ENCODE measurements at places on chromosomes 6 and 20.

GRCh38 chr6:126180585-126180984, 159.3 kb upstream of the CENPW start:
- DNase-seq = no peak

DNA sequence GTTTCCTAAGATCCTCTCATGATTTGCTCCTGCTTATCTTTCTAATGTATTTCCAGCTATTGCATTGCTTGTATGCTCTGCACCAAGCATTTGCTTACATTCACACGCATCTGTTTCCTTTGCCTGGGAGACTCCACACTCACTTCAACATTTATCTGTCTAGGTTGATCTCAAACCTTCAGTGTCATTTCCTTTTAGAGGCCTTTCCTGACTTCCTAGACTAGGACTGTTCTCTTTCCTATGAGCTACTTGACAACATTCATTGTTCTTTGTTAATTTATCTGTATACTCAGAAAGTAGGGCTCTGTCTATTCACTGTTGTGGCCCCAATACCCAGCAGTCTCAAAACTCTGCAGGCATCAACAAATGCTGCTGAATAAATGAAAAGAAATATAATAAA, 84.4 kb downstream of the WASF1 start:
- DNase-seq = no peak

DNA sequence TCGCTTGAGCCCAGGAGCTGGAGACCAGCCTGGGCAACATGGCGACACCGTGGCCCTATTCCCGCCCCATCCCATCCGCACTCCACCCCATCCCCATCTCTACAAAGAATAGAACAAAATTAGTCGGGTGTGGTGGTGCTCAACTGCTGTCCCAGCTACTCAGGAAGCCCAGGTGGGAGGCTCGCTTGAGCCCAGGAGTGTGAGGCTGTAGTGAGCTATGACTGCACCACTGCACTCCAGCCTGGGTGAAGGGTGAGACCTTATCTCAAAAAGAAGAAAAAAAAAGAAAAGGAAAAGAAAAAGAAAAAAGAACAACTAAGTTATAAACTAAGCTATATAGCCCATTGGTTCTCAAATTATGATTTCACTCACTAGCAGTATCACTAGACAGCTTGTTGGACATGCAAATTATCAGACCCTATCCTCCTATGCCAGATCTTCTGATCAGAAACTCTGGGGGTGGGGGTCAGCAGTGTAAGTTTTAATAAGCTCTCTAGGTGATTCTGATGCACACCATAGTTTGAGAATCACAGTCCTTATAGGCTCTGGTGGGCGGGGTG, 491 bp upstream of the ITCH start:
- no peak for DNase-seq

DNA sequence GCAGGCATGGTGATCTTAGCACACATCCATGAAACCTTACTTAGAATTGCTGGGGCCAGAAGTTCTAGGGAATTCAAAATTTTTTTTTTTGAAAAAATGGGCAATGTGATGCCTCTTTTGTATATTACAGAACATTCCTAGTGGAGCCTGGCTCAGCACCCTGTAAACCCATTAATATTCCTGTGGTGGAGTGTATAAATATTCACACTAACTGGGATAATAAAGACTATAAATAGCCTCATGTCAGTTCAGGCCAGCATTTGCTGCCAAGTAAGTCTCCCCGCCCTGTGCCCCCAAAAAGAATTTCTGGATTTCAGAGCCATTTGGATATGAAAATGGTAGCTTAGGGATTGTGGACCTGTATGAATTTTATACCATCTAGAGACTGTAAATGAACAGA, 14.8 kb downstream of the BANF2 start:
- no peak for DNase-seq

GRCh38 chr20:5316188-5317158, at the start of gene PROKR2:
TSS of gene PROKR2 (minus strand) at chr20:5316954. CDS start at chr20:5314369, 2,585 bp downstream.
- no peak for DNase-seq

DNA sequence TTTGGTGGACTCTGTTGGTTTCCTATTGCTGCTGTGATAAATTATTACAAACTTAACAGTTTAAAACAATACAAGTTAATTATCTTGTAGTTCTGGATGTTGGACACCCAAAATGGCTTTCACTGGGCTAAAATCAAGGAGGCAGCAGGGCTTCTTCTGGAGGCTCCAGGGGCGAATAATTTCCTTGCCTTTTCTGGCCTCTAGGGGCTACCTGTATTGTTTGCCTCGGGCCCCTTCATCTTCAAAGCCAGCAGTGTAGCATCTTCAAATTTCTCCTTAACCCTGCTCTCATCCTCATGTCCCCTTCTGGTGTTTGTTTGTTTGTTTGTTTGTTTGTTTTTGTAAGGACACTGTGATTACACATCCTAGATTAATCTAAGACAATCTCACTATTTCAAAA, 60.5 kb upstream of the ANKEF1 start:
- DNase-seq = no peak

DNA sequence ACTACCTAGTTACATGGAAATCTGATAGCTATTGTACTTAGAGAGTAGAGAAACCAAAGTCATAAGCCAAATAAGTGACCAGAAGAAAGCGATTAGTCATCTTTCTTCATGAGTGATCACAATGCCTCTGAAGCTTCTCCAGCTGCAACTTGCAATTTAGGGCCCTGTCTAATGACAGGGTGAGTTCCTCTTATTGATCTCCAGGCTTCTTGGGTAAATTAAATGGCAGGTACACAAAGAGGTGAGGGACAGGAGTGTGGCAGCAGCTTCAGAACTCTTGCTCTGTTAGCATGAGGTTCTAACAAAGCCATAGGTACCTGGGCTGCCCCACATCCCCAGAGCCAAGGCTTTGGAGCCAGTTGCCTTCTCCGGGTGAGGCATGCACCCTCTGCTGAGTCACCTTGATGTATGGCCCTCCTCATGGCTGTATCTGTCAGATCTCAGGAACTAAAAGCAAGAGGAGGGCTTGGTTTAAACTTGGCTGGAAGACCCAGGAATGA, 60.8 kb downstream of the PRDM1 start:
- no peak for DNase-seq

GRCh38 chr6:150145830-150146229, 3.0 kb downstream of the PPP1R14C start:
- DNase-seq = no peak

DNA sequence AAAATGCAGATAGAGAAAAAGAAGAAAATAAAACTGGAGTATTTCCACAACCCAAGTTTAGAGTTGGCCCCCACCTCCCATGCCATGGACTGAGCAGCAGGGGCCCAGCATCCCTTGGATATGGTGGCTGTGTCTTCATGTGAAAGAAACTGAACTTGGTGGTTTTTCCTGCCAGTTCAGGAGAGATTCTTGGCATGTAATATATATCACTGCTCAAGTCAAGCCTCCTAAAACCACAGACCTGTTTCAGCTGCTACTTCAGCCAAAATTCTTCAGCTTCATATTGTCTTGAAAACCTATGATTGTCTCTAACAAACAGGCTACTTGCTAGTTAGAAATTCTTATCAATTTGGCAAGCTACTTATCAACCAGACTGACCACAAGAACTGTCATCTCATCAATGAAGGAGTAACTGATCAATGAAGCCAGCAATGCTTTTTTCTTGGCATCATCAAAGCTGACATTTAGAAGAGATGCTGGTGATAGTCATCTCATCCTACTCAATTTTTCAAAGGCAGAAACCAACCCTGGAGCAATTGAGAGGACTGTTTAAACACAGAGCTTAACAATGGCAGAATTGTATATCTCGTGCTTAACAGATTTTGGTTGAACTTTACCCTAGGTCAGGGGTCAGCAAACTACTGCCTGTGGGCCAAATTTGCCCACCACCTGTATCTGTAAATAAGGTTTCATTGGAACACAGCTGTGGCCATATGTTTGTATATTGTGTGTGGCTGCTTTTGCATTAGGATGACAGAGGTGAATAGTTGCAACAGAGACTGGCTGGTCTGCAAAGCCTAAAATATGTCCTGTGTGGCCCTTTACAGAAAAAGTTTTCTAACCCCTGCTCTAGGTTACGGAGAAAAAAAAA, 10.4 kb upstream of the NOL7 start:
- no peak for DNase-seq

GRCh38 chr6:87093651-87094050, 1.3 kb downstream of the CGA start:
- no peak for DNase-seq

- DNase-seq = no peak
These were observed 114.8 kb downstream of the SCML4 start for GRCh38 chr6:107709341-107709740.

DNA sequence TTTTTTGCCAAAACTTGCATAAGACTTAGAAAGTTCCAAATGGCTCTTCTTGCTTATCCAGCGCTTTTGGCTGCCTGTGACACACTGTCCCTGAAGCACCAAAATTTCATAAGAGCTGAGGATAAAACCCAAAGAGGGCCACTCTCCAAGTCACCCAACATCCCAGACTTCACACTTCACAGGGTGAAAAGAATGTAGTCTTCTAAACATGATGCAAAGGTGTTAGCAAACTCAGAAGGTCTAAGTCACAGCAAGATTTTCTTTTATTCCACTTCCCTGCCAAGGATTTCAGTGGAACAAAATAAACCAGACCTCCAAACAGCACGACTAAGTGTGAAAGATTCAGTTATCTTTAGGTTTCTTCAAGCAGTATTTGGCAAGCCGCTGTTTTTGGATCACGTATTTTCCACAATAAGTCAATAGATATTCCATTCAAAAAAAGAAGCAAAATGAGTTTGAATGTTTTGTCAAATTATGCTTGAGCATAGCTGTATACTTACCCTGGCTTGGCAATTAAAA, 44.6 kb upstream of the CD93 start:
- DNase-seq = no peak

DNA sequence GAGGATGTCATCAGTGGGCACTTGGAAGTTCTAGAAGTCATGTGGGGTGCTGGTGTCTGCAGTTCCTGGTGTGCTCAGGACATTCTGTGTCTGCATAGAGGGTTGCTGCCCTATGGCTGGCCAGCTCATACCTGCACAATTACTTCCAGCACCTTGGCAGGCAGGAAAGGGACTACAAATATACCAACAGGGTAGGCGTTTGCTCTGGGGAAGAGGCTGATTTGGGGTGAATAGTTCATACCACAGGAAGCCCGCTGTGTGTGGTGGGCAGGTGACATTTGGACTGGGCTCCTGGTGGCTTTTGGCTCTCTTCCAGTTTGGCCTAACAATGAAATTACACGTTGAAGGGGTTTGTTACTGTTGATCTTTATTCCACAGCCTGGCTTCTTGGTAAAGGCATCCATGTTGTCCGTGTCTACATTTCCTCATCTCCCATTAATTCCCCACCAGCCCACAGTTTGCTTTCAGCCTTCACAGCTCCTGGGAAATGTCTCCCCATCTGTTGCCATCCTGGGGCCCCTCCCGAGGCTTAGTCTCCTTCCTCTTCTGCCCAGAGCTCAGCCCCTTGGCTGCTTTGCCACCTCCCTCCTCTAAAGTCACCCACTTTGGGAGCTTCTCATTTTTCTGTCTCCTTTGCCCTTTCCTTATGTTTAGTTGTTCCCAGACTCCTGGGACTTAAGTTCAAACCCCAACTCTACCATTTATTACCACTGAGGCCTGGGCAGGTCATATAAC, 88.1 kb downstream of the RSPH3 start:
- DNase-seq = no peak

- no peak for DNase-seq
These were observed 544 bp upstream of the TP53INP2 start for GRCh38 chr20:34703424-34704176.

- no peak for DNase-seq
These were observed 1.7 kb upstream of the DYNLT1 start for GRCh38 chr6:158646023-158646910.

DNA sequence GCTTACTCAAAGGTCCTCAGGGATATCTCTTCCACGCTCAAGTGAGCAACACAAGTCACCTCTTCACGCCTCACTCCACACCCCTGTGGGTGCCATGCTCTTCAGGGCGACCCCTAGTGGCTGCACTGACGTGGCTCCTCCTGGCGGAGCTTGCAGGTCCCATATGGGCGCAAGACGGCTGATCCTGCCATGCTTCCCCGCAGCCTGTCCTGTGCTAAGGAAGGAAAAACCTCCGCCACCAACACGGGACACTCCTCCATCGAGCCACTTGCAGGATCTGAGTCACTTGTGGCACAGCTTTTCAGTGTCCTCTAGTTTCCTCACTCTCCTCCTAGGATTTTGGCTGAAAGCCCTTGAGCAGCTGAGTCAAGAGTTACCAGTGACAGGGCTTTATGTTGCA, 90.7 kb downstream of the KHDC1L start:
- DNase-seq = no peak

GRCh38 chr6:21147995-21148394, 445.6 kb upstream of the SOX4 start:
- DNase-seq = no peak

GRCh38 chr20:62589720-62590119, 52.6 kb upstream of the SLCO4A1 start:
- DNase-seq = no peak

- no peak for DNase-seq
These were observed 19.1 kb downstream of the ME1 start for GRCh38 chr6:83411731-83412130.

GRCh38 chr6:118996289-118996820, 61.4 kb upstream of the MCM9 start:
- no peak for DNase-seq

DNA sequence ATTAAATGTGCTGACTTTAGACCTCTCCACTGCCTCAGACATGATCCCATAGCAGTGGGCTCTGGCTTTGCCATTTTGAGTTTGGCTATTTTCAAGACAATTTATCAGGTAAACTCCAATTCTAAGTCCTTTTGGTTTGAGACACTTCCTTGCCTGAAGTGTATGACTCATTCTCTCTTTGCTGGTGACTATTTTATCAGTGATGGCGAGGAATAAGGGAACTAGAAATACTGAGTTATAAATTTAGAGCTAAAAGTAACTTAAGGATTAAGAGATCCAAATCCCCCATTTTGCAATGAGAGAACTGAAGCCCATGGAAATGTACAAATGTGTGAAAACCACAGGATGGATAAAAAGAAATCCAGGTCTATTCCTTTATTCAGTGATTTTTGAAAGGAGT, 30.9 kb upstream of the CD83 start:
- no peak for DNase-seq

DNA sequence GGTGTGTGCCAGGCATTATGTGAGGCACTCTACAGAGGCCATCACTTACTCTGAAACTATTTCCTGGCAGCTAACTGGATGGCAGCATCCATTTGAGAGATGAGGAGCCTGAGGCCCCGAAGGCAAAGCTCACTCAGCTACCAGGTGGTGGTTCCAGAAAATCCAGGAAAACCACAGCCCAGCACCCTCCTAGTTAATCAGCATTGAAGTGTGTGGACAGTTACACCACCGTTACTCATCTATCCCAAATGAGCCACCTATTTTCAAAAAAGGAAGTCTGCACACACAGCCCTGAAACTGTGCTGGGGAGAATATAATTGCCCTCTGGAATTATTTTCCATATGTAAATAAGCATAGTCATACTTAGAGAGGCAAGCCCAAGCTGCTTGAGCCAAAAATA, 67.4 kb downstream of the CNBD2 start:
- no peak for DNase-seq

All from stimulated activated CD4-positive, alpha-beta T cell treated with anti-CD3 and anti-CD28 coated beads, Interleukin-1b, Interleukin-23, amount 100 ng/mL, for 1 hour (primary cell).